ENCODE measurements at places on chromosomes 5 and 9.

DNA sequence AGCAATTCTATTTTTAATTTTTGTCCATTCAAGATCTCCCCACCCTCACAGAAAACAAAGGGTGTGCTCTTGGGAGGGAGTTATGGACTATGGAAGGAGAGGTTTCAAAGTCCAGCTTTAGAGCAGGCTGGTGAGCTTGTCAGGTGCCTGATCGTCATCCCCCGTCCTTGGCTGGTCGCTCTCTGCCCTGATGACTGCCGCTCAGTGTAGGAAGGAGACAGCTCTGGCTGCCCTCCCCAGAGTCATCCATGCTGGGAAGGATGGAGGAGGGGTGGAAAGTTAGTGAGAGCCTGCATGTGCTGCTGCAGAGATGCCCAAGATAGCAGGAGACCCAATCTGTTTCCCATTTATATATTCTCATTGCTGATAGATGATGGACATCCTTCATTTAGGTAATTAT, 96.6 kb downstream of the NLN start:
- DNase-seq, result no peak

GRCh38 chr9:114072184-114073140, 5.6 kb downstream of the AMBP start:
- DNase-seq, result no peak

DNA sequence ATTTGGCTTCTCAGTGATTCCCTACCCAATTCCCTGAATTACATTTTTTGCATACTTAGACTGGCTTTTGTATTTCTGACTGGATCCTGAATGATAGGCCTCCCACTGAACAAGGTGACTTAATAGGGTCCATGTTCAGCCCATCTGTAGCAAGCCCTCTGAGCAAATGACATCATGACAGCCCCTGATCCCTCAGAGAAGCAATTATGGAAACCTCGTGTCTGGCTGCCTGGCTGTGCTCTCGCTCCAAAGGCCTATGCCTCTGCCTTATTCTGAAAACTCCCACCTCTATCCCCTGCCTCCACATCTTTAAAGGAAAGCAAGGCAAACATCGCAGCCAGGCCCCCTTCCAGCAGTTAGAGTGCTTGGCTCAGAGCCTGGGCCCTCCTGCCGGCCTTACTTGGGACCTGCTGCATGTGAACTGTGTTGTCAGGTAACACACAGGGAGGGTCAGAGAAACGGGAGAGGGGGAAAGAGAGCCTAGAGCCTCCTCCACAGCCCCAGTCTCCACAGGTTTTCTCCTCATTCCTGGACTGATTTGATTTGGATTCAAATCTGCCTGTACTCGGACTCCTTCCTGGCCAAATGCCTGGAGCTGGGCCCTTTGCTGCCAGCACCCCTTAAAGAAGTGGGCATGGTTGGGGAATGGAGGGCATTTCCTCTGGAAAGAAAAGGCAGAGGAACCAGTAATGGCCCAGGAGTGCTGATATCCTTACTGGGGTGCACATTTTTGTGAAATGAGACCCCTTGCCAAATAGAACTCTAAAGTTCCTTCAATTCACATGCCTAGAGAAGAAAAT, 3.8 kb downstream of the DCANP1 start:
- no peak for DNase-seq

GRCh38 chr5:75265731-75266130, 29.1 kb upstream of the ANKRD31 start:
- no peak for DNase-seq

GRCh38 chr5:112480501-112480900, 61.4 kb upstream of the EPB41L4A start:
- no peak for DNase-seq

DNA sequence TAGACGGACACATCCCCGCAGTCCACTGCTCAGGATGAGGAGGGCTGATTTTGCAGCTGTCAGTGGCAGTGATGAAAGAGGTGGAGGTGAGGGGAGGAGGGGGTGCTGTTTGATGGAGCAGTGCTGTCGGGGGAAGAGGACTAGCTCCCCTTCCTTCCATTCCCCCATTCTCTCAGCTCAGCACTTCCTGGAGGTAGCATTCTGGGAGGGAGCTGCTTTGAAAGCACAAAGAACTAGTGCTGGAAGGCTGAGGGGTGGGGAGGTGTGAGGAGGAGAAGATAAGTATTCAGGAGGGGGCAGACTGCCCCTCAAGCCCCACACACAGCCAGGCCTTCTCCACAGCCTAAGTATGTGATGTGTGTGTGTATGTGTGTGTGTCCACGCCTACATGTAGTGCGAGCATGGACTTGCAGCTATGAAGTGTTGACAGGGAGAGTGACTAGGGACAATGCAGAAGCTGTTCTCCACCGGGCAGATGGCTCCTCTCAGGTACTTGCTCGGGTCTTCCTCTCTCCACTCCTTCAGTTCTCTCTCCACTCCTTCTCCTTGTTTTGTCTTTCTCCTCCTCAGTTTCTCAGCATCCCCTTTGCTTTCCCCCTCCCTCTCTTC, 65.5 kb upstream of the HSPA9 start:
- no peak for DNase-seq
